ENCODE measurements at places on chromosomes 11 and 22.

- no peak for DNase-seq
Observed at GRCh38 chr11:116916886-116917285, 79.5 kb upstream of the APOA1 start.

DNA sequence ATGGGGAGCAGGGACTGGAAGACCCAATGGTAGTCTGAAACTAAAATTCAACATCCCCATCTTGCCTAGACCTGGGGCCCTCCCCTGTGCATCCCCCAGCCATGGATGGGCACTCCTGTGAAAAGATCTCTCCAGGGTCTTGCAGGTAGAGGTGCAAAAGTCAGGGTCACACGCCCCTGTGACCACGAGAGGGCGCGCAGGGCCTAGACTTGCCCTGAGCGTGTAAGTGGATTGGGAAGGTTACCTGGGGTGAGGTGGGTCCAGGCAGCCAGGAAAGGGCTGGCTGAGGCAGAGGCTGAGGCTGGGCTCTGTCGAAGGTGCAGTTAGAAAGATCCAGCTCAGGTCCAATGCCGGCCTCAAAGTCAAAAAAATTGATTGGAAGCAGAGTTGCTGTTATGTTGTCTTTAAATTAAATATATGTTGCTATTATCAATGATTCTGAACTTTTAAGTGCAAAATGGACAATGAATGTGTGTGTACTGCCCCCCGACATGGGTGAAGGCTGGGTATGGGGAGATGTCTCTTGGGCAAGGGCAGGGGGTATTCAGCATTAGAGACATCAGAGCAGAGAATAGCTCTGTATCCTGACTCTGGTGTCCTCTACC is 4.8 kb upstream of the POU2F3 start:
- peak; percentile 83 for DNase-seq

DNA sequence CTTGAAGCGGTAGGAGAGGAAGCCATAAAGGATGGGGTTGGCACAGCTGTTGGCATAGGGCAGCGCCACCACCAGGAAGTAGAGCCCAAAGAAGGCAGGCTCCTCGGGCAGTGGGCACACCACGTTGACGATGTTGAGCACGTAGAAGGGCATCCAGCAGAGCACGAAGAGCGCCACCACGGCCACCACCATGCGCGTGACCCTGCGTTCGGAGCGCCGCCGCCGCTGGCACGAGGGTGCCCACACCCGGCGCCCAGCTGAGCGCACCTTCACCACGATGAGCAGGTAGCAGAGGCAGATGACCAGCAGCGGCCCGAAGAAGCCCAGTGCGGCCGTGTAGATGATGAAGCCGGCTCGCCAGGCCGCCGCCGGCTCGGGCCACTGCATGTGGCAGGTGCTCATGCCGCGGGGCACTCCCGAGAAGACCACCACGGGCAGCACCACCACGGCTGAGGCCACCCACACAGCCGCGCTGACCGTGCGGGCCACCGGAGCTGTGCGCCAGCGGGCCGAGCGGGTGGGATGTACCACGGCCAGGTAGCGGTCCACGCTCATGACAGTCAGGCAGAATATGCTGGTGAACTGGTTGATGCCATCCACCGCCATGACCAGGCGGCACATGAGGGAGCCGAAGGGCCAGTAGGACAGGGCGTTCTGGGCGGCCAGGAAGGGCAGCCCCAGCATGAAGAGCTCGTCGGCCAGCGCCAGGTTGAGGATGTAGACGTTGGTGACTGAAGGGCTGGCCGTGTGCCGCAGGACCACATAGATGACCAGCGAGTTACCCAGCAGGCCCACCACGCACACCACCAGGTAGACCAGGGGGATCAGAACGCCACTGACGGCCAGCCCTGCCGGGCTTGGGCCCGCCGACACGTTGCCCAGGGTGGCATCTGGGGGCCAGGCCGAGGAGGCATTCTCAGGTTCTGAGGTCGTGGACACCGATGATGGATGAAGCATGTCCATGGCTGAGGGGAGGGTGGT is 5.1 kb downstream of the SSTR3 start:
- DNase-seq, result no peak

DNA sequence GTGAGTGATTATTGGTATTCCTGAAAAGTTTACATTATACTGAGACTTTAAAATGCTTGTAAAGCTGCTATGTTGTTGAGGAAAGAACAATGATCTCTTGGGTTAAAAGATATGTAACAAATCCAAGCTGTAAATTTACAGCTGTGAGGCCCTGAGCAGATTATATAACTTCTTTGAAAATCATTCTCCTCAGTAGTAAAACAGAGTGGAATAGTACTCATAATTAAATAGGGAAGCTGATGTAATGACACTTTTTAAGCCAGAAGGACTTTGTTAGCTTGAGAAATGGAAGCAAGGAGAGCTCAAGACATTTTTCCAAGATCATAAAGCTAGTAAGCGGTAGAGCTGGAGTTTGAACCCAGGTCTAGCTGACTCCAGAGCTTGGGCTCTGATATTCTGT is 363.9 kb downstream of the TMEM135 start:
- no peak for DNase-seq

DNA sequence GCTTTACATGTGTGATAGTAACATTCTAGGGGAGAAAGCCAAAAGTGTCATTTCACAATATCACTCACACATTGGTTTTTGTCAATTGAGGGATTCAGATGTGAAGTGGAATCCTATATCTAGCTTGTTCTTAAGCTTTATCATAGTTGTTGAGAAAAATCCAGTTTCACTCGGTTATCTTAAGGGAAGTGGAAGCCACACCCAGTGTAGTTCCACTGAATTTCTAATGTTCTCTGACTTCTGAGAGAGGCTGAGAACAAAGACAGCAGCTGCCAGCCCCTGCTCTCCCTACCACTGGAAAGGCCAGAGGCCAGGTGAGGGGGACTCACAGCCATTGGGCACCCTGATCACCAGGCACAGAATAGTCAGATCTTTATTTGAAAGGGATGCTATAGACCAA is 53.7 kb downstream of the THAP12 start:
- DNase-seq, result no peak

DNA sequence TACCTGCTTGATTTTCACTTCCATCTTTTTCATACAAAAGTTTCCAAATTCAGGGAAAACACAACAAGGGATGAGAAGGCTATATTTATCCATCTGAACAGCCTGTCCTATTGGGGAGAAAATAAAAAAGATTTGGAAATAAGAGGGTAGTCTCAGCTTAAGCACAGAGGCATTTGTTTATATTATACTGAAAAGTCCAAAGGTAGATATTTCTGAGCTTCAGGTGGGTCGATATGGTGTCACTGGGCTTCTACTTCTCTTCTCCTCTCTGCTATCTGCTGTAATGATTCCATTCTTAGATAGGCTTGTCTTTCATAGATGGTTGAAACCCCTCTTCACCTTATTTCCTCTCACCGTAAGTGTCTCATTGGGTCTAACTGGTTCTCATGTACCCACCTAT is 337.0 kb downstream of the INSC start:
- no peak for DNase-seq

DNA sequence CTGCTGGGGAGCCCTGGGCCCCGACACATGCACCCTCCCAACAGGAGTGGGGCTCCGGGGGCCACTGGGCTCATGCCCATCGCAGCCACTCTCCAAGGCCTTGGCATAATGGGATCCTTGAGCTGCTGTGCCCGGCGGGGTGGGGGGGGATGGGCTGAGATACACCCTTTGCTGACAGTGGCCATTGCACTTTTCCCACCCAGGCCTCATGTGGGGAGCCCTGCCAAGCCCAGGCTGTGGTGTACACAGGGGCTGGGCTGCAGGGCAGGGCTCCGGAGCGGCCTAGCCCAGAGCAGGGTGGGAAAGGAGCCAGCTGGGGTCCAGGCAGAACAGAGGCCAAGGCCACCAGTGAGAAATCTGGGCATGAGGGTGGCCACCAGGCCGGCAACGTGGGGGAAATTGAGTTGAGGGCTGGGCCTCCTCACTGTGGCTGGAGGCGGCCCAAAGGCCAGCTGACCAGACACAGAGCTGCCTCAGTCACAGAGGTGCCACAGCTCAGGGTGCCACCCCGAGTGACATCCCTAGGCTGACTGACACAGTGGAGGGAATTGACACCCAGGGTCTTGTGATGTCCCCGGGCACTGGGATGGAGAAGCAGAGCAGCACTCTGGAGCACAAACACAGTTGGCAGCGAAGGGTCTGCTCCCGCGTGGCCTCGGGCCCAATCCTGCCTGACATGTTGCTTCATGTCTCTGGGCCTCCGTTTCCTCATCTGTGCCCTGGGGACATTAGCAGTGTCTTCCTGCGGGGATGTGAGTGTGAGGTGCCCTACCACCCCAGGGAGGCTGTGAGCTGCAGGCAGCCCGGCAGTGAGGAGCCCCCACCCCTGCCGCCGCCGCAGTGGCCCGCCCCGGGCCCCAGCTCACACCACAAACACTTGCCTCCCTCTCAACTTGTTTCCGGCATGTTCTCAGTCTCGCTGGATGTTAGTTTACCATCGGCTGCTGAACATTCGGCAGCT is 30.4 kb downstream of the RTN4R start:
- no peak for DNase-seq

DNA sequence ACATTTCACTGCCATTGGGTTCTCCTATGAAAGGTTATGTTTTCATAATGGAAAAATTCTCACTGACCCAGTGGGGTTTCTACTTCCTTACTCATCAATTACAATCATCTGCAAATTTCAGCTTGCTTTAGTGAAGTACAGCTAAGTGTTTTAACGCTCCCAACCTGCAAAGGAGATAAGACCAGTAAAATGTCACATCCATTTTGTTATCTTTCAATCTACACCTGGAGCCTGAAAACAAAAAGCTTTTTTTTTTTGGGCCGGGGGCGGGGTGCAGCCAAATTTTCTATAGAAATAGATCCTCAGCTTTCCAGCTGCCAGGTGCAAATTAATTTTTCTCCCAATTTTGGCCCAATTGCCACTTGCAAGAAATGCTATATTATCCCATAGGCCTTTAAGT is 40.6 kb downstream of the CADM1 start:
- no peak for DNase-seq

GRCh38 chr11:45755281-45755859 is 49.6 kb upstream of the SLC35C1 start:
- DNase-seq, result no peak

DNA sequence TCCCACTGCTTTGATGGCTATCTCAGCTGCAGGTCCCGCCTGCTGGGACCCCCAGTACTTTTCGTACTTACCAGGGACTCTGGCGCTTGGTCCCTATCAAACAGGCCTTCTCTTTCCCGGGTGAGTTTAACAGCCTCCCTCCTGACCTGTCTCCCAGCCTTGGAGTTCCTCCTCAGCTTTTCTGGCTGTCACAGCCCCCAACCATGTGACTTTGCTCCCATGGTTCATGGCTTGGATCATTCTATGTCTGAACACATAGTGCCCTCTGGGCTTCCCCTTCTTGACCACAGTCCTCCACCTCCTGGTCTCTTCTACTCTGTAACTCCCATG is 56.9 kb downstream of the PARVA start:
- no peak for DNase-seq

- no peak for DNase-seq
Observed at GRCh38 chr11:34300026-34300925, 57.5 kb downstream of the ABTB2 start.

GRCh38 chr11:125165843-125166763 is 1.6 kb downstream of the PKNOX2 start:
- peak; percentile 59 for DNase-seq

Data from activated CD8-positive, alpha-beta memory T cell treated with anti-CD3 and anti-CD28 coated beads, Interleukin-2, amount 50 U/mL, for 48 hours (primary cell).